ENCODE measurements at places on chromosomes 16 and 17. TPM values are rescaled to one million over a fixed set of nuclear protein-coding genes. Genes with fewer than 3 reads are reported as not detected.

DNA sequence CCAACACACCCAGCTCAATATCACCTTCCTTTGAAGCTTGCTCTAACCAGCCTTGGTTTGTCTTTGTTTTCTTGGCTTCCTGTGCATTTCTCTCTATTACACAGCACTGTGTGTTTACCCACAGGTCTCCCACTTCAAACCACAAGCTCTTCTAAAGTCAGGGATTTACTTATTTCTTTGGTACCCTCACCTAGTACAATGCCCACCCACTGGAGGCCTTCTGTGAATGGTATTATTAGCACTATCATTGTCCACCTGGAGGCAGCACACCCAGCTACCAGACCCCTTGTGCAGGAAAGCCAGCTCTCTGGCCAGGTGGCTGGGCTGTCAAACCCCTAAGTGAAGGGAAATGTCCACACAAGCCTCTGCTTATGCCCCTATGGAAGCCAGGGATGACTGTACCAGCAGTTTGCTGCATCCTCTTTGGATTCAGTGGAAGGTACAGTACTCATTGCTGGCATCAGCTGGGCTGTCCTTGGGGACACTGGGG, 9.4 kb upstream of the TOP2A start:
- no peak for DNase-seq

Gene NOS2
- polyA plus RNA-seq, result not detected

- no peak for DNase-seq
Measured at GRCh38 chr16:53936052-53936451, 232.1 kb downstream of the FTO start.

GRCh38 chr17:49386373-49386772, 24.3 kb upstream of the ZNF652 start:
- DNase-seq, result no peak

DNA sequence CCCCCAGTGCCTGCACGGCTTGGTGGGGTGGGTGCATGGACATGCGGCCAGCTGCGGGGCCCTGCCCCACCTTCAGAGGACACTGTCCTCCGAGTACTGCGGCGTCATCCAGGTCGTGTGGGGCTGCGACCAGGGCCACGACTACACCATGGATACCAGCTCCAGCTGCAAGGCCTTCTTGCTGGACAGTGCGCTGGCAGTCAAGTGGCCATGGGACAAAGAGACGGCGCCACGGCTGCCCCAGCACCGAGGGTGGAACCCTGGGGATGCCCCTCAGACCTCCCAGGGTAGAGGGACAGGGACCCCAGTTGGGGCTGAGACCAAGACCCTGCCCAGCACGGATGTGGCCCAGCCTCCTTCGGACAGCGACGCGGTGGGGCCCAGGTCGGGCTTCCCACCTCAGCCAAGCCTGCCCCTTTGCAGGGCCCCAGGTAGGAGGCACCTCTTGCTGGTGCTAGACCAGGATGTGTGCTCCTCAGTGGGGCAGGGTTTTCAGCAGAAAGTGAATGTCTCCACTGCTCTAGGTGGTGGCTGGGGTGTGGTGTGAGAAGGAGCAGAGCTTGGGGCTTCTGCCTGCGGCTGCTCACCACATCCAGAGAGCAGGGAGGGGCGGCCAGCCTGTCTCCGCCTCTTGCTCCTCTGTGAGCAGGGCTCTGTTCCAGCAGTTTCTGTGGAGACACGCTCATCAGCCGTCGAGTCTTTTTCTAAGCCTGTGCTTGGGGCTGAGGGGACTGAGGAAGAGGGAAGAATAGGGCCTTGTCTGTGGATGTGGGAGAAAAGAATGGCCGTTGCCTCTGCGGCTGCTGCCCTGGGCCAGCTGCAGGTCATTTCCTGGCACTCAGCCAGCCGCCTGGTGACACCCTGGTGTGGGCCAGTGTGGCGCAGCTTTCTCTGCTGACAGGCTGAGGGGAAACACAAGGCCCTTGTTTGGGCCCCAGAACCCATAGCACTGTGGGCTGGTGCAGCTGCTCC, 2.2 kb downstream of the ZNF276 start:
- DNase-seq, result no peak

DNA sequence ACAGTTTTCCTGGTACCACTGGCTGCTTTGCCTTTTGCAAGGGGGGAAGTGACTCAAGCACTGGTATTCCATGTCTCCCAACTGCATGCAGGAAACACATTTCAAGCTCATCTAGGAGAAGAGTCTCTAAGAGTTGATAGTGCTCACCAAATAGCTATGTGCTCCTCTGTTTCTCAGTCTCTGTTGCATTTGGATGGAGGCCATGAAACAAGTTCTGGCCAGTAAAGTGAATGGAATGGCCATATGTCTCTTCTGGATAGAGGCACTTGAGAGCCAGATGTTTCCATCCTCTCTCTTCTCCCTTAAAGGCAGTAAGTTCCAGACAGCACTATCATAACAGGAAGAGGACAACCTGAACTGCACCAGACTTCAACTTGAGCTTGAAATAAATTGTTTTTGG, 60.6 kb downstream of the C16orf82 start:
- DNase-seq, result no peak

GRCh38 chr16:69890114-69890891, 60.8 kb upstream of the CLEC18A start:
- DNase-seq, result no peak

GRCh38 chr17:50507871-50508572, at the start of gene MYCBPAP:
MYCBPAP (plus strand) TSS chr17:50508439; CDS start chr17:50508675, 236 bp downstream.
- peak; percentile 70 for DNase-seq

DNA sequence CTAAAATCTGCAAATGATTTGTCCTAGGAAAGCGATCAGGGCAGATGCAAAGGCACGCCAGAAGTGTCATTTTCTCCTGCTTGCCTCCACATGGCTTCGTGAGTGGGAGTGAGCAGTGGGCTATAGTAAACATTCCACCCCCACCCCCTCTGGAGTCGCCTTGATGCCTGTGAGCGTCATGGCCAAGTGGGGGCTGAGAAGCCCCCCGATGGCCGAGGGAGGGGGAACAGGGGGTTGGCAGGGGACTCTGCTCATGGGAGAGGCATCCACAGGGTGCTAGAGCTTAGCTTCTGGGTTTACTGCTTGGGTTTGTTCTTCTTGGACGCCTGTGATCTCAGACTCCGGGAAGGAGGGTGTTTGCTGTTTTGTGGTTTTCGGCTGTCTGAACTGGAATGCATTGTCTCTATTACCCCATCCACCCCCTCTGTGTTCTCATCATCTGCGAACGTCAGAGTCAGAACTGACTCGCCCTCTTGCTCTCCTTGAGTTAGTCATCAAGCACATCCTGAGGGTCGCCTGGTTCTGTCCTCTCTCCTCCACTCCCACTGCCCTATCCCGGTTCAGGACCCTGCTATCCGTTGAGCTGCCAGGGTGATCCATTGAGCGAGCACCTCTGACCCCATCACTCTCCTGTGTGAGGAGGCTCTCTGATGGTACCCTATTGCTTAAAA, 15.4 kb downstream of the TNS4 start:
- DNase-seq, result peak; percentile 46

- peak; percentile 50 for DNase-seq
Measured at GRCh38 chr17:57622683-57623433, 122.2 kb downstream of the CCDC182 start.

DNA sequence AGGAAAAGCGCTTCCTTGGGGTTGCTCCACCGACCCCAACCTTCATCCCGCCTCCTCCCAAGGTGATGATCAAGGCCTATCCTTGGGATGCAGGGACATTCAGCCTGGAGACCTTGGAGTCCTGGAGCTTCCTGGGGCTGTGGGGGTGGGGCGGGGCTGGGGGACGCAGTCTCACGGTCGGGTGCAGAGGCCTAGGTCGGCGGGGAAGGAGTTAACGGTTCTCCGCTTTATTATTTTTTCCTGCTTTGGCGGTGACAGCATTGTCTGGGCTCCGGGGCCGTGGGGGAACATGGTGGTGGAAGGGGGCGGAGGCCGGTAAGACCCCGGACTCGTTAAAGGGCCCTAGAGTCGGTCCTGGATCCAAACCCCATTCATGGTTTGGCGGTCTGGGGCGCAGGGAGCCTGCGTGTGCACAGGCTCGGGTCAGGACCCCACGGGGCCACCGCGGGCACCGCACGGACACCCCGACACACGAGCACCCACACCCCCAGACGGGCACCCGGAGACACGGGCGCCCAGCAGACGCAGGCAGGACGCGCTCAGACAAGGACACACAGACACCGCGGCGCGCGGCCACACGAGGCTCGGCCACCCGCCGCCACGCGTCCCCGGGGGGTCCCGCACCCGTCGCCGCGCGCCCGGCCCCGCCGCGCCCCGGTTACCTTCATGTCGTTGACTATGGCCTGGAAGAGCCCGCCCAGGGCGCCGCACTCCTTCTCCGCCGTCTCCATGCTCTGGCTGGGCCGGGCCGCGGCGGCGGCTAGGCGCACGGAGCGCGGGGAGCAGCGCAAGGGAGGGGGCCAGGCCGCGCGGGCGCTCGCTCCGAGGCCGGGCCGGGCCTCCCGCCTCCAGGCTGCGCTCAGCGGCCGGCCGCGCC, 554 bp downstream of the MTSS2 start:
- DNase-seq, result no peak

Gene OR1E2
- not detected for polyA plus RNA-seq

- no peak for DNase-seq
Measured at GRCh38 chr16:78961464-78961863, 639.1 kb downstream of the MAF start.

DNA sequence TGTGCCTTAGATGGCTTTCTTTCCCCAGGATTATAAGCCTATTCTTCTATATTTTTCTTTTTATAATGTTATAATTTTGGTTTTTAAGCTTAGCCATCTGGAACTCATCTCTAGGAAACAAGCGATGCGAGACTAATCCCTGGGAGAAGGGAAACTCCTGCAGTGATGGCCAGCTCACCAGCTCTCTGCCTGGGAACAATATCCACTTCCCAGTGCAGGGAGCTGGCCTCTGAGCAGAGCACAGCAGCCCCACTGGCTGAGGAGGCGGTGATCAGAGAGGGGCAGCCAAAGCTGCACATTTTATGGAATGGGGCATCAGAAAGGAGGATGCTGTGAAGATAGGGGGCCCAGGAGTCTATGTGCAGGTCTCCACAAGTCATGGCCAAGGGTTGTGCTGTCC, 183.3 kb downstream of the LGALS9B start:
- DNase-seq, result no peak

Gene NTN3
- polyA plus RNA-seq, result not detected

DNA sequence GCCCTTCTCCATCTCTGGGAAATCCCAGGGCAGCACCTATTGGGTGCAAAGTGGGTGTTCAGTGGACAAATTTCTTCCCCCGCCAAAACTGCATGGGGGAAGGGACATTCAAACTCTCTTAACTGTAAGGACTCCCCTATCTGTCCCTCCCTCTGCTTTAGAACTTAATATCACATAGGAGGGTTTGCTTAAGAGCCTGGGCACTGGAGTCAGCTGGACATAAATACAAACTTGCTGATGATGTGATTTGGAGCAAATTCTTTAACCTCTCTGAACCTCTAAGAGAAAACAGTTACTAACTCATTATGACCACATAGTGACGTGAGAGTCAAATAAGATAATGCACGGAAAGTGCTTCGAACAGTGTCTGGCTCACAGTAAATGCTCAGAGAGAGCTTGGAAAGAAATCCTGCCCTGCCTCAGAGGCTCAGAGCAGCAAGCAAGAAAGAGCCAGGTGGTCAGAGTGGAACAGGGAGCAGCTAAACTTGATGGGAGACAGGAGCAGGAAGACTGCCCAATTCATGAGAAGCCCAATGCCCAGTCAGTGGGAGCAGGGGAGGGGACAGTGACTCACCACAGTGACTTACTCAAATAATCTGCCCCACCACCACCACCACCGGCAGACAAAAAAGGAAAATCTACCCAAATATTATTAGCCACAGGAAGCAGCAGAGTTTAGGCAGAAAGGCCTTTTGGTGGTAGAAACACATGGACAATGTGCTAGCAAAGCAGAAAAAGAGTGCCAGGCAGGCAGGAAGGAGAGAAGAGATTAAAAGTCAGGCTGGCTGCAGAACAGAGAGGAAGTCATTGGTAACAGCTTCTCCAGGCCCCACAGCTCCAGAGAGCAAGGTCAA, 23.9 kb upstream of the CCL1 start:
- DNase-seq, result peak; percentile 49

GRCh38 chr17:19590451-19590850, 56.8 kb downstream of the SLC47A1 start:
- DNase-seq, result peak; percentile 22

DNA sequence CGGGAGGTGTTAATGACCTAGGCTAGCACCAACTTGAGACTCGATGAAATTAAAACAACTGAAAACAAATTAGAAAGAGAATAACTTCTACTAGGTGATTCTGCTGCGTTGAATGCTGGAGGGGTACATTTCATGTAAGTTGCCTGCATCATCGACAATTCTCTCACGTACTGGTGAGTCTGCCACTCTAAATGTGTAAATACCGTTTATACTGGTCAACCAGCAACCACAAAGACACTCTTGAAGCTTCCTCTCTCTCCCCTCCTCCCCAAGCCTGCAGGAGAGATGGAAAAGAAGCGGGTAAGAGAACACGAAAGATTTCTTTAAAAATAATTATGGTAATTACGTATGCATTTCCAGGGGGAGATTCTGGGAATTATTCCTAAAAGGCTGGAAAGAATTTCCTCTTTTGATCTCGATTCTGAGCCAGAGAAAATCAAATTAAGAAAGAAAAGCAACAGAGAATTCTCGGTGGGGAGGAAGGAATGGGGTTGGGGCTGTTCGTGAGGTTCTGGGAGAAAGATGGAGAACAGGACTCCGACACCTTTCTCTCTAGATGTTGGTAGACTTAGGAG, 68.6 kb upstream of the MRTFB start:
- DNase-seq, result no peak

Gene NEUROD2
- polyA plus RNA-seq, result not detected

GRCh38 chr17:80761110-80761871, 216.7 kb downstream of the RPTOR start:
- no peak for DNase-seq

Gene SALL1
- polyA plus RNA-seq, result not detected

GRCh38 chr17:73872816-73873215, 228.6 kb upstream of the SDK2 start:
- no peak for DNase-seq

Gene AANAT
- polyA plus RNA-seq, result not detected

Gene CCL1
- polyA plus RNA-seq, result not detected

Gene KRTAP4-3
- polyA plus RNA-seq, result not detected

DNA sequence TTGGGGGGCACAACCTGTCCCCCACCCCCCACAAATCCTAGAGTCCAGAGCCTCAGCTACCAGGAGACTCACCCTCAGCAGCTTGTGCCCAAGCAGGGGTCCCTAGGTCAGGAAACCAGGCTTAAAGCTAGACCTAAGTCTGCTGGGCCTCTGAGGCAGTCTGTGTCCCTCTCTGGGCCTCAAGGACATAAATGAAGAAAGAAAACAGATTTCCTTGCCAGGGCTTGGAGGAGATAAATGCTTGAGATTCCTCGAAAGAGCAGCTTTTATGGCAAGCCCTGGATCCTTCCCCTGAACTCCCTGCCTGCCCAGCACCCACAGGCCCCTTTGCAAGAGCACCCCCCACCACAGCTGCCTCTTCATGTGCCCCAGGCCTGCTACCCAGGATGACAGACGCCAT, 3.3 kb downstream of the SRCIN1 start:
- DNase-seq, result no peak

Gene NPTX1
- polyA plus RNA-seq, result not detected

Gene CDH8
- not detected for polyA plus RNA-seq

Gene NPIPB9
- 1.4 TPM for polyA plus RNA-seq
